Stimulated activated CD4-positive, alpha-beta T cell treated with anti-CD3 and anti-CD28 coated beads, Interleukin-12 subunit alpha, Interleukin-12 subunit beta, amount 100 ng/mL, for 4 hours (primary cell): ENCODE measurements at places on chromosomes 7 and 10.

DNA sequence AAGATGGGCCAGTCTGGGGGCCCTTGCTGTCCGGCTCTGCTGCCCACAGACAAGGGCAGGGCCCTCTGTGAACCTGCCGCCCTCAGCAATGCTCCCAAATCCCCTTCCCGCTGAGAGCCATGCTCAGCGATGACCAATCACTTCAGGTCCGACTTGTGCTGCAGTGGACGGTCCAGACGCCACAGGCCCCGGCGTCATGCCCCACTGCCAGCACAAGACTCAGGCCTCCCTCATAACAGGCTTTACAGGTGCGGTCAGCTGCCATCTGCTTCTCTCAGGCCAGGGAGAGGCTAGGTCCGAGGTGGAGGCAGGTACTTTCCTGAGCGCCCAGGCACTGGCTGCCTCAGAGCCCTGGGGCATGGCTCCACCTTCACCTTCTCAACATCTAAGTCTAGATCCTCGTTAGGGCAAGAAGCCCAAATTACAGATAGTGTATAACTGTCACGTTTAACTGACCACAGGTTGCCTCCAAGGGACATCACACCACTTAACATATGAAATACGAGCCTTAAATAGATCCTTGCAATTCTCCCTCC is 393.2 kb downstream of the PTPRN2 start:
- DNase-seq: no peak

DNA sequence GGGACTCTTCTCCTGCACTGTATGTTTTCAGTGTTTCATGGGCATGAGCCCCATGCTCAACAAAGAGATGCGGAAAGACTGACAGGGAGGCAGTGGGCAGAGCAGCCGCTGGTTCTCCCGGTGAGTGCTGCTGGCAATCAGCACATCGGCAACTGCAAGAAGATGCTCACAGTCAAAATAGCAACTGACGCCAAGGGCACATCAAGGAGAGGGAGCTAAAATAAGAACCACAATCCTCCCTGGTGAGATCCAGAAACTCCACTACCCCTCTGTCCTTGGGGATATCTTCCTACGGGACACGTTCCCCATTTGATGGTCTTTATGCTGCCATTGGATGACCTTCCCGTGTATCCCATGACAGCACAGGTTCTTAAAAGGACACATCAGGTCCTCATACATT is 28.9 kb upstream of the SVIL start:
- DNase-seq: no peak

- DNase-seq: no peak
Observed at GRCh38 chr10:119246862-119247549, 39.6 kb downstream of the GRK5 start.

GRCh38 chr10:78937393-78937792 is 131.4 kb upstream of the ZMIZ1 start:
- no peak for DNase-seq

DNA sequence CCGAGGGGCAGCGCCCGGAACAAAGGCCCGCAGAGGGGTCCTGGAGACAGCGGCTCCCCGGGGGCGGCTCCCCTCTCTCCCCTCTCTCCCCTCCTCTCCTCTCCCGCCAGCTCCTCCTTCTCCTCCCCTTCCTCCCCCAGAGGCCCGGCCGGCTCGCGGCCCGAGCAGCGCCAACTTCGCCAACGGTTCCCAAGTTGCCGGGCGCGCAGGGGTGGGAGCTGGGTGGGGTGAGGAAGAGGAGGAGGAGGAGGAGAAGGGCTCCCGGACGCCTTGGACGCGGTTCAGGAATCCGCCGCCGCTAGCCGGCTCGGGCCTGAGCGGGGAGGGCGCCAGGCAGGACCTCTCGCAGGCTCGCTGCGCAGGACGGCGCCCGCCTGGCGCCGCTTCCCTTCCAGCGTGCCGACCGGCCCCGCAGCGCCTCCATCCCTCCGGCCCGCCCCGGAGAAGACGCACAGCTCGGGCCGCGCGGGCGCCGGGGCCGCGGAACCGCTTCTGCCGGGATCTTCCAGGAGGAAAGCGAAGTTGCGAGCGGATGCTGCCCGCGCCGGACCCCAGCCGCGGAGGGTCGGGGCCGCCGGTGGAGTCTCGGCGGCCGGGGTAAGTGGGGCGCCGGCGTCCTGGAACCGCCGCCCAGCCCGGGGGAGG is at the start of gene CHST3:
CHST3 (plus strand) TSS at position 298 of the 645 bp plus-strand sequence. CDS start 41,448 bp downstream, outside the sequence.
- DNase-seq: peak; percentile 12

DNA sequence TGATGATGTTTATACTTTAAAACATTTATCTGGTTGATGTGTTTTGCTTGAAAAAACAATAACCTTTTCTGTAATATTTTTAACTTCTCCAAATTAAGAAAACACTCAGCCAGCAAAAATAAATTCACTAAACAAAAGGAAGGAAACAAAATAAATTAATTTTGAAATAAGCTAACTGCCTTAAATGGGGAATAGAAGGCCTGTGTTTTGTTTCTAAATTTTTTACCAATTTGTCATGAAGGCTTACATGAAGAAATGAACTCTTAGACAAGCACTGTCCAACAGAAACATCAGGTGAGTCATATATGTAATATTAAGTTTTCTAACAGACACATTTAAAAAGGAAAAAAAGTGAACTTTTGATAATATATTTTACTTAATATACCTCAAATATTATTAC is 68.5 kb downstream of the LRRN3 start:
- no peak for DNase-seq

DNA sequence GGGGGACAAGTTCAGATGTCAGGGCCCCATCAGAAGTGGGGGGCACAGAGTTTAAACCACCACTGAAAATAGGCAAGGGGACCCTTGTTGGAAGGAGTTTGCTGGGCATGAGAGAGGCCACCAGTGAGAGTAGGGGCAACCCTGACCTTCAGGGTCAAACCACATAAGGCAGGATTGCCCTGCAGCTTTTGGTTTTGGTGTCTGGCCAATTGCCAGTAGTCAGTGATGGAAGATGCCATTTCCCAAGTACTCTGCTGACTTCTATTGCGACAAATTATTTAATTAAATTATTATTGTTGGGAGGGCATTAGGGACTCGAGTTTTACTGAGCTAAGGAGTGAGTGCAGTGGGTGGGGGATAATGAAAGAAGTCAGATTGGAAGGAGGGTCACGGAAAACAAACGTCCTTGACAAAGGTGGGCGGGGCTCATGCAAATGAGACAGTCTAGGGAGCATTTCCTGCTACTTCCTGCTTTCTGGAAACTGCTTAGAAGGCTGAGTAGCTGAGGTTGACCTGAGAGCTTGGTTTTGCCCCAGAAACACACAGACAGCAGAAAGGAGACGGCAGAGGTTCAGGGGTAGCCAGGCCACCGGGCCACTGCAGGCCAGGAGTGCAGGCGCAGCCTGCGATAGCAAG is 74.2 kb upstream of the ANLN start:
- no peak for DNase-seq

GRCh38 chr7:17771901-17772408 is 168.3 kb downstream of the SNX13 start:
- DNase-seq: no peak

DNA sequence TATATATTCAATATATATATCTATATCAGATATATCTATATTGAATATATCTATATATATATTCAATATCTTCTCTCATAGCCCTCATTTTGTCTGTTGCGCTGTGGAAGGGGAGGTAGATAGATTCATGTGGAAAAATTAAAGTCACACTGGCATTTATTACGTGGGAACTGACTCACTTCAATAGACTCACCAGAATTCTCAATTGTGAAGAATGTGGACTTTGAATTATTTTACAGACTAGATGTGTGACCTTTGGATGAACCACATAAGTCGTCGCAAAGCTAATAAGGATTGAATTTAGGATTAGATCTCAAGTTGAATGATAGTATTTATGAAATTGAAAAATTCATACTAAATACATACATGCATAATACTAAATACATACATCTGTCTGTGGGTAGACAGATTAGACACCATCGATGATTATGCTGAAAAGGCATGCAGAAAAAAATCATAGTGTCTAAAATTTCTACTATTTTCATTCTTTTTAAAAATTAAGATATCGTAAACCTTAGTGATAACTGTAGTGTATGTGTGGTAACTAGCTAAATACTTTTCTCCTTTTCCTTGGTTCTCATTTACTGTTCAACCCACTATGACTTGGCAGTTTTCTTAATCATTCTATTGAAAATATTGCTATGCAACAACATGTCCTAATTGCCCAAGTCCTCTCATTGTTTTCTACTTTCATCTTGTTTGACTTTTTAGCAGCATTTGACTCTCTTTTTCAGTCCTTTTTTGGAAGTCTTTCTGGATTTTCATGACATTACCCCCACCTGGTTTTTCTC is 61.8 kb upstream of the A1CF start:
- no peak for DNase-seq

GRCh38 chr7:22445140-22445743 is 54.7 kb downstream of the STEAP1B start:
- no peak for DNase-seq

- DNase-seq: no peak
Observed at GRCh38 chr10:94235461-94235860, 127.3 kb downstream of the NOC3L start.

- no peak for DNase-seq
Observed at GRCh38 chr10:87585565-87586514, 73.8 kb upstream of the PAPSS2 start.

- DNase-seq: no peak
Observed at GRCh38 chr10:112755446-112756234, 194.4 kb upstream of the TCF7L2 start.

DNA sequence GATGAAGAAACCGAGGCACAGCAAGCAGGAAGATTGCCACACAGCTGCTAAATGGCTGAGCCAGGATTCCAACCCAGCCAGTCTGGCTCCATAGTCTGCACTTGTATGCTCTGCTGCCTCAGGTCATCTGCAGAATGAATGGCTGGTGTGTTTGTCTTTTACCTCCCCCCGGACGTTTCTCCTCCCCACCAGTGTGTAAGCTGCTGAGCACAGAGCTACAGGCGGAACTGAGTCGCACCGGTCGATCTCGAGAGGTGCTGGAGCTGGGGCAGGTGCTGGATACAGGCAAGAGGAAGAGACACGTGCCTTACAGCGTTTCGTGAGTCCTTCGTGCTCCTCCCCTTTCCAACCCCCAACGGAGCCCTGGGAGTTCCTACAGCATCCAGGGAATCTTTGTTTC is 2.6 kb downstream of the CNPY4 start:
- no peak for DNase-seq

DNA sequence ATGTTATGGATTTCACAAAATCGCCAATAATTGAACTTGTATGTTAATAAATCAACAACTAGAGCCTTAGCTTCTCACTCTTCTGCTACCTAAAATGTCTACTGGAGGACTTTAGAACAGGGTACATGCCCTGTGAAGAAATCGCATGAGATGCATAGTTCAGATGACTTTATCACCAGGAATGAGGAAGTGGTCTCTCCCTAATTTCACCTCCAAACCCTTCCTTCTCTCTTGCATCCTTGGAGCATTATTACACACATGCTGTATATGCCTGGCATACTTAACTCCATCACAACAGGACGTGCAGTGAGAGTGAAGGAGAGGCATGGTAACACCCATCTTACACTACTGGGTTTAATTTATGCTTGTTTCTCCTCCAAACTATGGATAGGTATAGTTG is 27.8 kb downstream of the RHEB start:
- DNase-seq: no peak

DNA sequence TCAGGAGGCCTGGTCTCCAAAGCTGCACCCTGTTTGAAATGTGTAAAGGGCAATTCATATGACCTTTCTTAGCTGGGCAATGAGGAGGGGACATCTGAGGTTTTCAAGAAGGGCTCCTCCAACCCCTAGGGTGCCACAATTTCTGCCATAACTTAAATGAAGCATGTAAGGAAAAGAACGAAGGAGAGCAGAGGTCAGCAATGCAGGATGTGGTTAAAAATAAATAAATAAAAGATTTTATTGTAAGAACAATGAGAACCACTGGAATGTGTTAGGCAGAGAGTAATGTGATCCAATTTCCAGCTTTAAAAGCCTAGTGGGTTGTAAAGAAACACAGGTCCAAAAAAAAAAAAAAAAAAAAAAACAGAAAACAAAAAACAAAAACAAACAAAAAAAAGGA is 673.1 kb downstream of the TNS3 start:
- DNase-seq: no peak

DNA sequence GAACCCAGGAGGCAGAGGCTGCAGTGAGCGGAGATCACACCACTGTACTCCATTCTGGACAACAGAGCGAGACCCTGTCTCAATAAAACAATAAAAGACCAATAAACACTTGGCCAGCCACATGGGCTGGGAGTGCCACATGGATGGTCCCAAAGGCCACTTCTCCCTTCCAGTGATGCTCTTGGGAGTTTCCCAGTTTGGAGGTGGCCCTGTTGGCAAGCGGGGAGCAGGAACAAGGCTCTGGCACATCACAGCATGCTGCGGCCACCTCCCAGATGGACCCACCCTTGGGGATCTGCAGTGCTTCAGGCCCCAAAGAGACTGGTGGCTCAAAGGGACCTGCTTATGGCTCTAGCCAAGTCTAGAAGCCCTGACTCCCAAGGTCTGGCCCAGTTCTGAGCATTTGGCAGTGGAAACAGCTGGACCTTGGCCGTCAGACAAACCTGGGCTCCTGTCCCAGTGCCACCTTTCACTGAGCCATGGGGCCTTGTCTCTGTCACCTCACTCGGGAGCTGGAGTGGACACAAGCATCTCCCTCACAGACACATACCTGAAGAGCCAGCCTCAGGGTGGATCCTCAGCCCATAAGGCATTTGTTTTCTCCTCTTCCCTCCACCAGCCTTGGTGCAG is 91.7 kb downstream of the COL13A1 start:
- no peak for DNase-seq

DNA sequence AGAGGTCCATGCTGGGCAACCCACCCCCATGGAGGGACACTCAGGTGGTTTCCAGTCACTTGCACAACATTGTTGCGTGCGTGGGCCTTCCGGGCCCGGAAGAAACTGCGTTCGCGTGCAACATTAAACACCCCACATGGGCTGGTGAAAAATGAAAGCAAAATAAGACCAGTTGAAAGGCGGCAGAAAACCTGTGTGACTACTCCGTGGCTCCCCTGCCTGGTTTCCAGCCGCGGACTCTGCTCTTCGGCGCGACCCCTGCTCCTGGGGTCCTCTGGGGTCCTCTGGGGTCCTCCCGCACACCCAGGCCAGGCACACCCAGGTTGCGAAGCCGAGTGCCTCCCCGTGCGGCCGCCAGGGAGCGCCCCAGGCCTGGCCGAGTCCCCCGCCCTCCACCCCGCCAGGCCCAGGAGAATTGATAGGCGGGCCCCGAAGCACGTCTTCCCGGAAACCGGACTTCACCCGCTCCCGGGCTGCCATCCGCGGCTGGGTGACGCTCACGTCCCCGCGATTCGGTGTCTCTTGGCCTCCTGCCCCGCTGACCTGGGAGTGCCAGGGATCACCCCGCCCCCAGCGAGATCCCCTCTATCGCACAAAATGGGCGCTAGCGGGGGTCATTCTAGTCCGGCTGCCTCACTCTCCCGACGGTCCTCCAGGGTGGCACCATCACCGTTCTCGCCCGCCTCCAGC is 1.9 kb upstream of the SH2D4B start:
- peak; percentile 70 for DNase-seq

GRCh38 chr7:611281-611810 is 91.7 kb upstream of the PDGFA start:
- DNase-seq: no peak

GRCh38 chr7:45017253-45017652 is 17.3 kb downstream of the CCM2 start:
- no peak for DNase-seq

- DNase-seq: no peak
Observed at GRCh38 chr7:138396251-138397070, 63.6 kb upstream of the TRIM24 start.
